ENCODE measurements at places on chromosomes 4 and X.

GRCh38 chrX:101062176-101062575, 10.3 kb upstream of the TRMT2B start:
- no peak for DNase-seq

- no peak for DNase-seq
These were observed 90.2 kb downstream of the ARHGAP10 start for GRCh38 chr4:147822128-147822527.

- DNase-seq = no peak
These were observed 20.6 kb downstream of the SH3D19 start for GRCh38 chr4:151304755-151305154.

- no peak for DNase-seq
These were observed 49.8 kb upstream of the AGA start for GRCh38 chr4:177492022-177492421.

- no peak for DNase-seq
These were observed 126.0 kb downstream of the F11 start for GRCh38 chr4:186392017-186392416.

DNA sequence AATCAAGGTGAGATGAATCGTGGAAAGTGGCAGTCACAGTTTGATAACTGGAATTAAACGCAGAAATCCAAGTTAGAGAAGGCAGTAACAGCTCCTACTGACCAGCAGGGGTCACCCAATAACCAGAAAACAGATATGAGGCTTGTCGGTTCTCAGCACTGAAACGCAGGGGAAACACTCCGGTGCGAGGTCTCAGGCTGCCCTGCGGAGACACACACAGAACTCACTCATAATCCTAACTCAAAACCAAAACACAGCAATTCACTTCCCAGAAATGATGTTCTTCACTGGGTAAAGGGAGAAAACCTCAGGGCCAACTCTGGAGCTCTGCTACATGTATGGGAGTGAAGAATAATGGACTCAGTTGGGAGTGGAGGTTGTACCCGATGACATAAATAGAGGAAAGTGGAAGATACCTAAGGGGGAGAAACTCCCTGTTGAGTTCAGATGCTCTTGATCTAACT, 384.4 kb downstream of the RAPGEF2 start:
- DNase-seq = peak; percentile 4

DNA sequence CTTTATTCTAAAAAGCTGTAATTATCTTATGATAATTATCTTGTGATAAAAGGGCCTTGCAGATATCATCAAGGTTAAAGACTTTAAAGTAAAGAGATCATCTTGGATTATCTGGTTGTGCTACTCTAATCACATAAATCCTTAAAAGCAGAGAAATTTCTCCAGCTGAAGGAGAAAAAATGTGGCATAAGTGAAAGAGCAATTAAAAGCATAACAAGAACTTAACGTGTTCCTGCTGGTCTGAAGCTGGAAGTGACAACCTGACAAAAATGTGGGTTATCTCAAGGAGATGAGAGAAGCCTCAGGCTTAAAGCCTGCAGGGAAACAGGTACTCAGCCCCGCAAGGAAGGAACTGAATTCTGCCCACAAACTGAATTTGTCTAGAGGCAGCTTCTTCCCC, 449.1 kb upstream of the NDST4 start:
- DNase-seq = no peak

GRCh38 chr4:29540439-29541102, 1179.6 kb upstream of the PCDH7 start:
- no peak for DNase-seq

GRCh38 chr4:124636788-124637187, 75.7 kb downstream of the ANKRD50 start:
- DNase-seq = no peak

DNA sequence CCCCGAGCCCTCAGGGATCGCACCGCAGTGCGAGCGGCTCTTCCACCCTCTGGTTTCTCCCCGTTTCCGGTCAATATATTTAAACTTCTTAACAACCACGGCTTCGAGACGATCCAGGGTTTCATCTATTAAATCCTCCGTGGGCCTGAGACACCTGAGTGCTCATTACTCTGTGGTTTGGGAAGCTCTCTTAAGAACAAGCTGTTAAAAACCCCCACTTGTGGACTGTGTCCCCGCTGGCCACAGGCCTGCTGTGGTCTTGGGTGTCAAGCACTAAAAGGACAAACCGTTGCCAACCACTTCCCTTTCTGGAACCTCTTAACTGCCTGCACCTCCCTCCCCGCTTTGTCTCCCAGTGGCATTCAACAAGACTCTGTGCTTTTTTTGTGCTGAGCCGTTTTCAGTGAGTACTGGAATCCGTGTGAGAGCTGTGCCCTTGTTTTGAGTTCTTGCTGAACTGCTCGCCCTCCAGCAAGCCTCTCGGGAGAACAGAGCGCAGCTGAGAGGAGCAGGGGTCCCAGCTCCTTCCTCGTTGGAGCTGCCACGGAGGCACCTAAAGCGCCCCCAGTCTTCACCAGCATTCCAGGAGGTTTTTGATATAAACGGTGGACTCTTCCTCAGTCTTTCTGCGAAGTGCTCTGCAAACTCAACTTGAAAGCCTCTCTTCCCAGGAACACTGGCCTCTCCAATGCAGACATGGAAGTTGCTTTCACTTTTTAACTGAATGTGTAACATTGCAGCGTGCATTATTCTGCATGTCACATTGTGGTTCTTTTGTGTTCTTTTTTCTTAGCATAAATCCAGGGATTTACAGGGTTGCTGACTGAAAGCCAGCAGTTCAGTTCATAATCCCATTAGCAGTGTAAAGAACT, 691 bp upstream of the IGFBP7 start:
- peak; percentile 56 for DNase-seq

DNA sequence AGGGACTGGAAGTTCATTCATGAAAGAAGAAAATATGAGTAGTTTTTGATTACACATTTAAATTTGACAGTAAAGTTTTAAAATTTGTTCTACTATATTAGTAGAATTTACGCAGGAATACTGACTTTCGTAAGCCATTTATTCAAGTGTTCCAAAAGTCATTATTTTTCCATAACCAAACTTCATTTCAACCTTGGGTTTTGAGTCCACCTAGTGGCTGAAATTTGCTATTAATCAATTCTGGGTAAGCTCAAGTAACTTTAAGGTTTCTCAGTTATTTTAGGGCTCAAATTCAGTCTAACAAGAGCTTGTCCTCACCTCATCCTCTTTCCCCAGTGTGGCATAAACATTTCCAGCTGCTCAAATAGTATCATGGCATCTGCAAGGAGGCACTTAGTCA, 175.4 kb downstream of the SH3BGRL start:
- peak; percentile 1 for DNase-seq

DNA sequence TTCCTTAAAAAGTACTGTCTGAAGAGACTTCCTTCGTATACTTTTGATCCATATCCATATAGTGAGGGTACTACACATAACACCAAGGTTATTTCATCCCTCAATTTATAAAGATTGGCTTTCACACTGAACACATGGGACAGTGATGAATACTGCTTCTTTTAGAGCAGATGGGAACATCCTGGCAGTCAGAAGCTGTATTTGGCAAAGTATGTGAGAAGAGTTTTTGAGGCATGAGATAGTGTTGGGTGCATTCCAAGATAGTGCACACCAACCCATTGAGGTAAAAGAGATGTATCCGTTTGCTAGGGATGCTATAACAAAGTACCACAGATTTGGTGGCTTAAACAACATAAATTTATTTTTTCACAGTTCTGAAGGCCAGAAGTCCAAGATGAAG, 141.1 kb downstream of the MOSPD2 start:
- no peak for DNase-seq

DNA sequence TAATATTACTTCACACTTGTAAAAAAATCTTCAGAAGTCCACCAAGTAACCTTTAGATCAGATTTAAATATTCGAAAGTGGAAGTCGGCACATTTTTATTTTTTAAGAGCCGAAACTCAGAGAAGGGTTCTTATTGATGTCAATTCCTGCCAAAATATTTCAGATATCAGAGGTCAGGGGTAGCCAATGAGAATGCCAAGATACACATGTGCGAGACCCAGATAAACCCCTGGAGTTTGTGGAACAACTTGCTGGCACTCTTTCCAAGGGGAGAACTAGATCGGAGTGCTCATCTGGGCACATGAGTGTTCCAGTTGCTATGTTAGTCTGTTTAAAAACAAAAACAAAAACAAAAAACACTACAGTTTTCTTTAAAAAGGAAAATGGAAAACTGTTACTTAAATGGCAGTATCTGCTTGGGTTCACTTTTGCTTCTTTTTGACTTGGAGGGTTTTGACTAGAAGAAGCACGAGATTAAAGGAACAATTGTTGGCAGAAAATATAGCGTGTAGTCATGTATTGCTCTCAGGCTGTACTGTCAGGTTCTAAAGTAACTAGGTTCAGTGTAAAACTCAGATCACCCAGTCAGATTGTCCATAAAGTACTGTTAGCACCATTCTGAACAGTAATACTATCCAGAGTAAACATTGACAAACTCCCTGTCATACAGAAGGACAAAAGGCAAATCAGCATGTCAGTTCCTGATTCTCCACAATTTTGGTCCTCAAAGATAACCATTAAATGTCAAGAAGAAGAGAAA, 188.0 kb upstream of the PACRGL start:
- no peak for DNase-seq

- no peak for DNase-seq
These were observed 100.9 kb downstream of the LCORL start for GRCh38 chr4:17920681-17921080.

DNA sequence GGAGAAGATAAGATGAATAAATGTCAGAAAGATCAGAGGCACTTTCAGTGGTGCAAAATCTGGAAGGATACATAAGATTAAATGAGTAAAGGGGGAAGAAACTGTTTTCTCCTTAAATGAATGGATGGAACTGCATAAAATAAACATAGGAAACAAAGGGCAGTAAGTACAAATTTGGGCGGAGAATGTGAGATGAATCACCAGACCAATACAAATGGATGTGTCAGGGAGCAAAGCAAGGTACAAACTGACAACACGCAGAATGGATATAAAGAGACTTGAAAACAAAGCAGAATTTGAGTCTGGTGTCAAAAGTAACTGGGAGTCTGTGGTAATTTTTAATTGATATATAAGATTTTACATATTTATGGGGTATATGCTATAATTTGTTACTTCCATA, 175.3 kb upstream of the PCDH18 start:
- no peak for DNase-seq

GRCh38 chrX:18877469-18877868, 106.4 kb downstream of the PHKA2 start:
- DNase-seq = no peak

- no peak for DNase-seq
These were observed 4.3 kb downstream of the STIM2 start for GRCh38 chr4:26864899-26865298.

GRCh38 chrX:119488749-119489148, 20.5 kb downstream of the SLC25A5 start:
- peak; percentile 47 for DNase-seq

- no peak for DNase-seq
These were observed 13.9 kb downstream of the RHOH start for GRCh38 chr4:40210776-40211175.

- DNase-seq = no peak
These were observed 328.3 kb upstream of the RPS6KA3 start for GRCh38 chrX:20594985-20595384.

DNA sequence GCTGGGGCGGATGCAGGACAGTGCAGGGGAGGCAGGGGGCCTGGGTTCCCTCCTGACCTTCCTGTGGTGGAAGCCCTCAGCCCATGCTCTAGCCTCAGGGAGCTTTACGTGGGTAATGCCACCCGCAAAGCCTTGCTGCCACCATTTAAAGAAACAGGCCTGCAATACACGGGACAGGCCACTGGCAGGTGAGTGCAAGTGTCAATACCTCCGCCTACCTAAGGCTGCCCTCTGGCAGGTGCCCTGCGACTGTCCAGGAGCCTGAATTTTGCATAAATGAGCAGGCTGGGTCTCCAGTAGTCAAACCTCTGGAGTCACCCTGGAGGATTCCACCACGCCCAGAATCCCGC, 5.9 kb downstream of the CRMP1 start:
- DNase-seq = no peak

GRCh38 chrX:30504309-30504708, 73.3 kb downstream of the TASL start:
- no peak for DNase-seq

DNA sequence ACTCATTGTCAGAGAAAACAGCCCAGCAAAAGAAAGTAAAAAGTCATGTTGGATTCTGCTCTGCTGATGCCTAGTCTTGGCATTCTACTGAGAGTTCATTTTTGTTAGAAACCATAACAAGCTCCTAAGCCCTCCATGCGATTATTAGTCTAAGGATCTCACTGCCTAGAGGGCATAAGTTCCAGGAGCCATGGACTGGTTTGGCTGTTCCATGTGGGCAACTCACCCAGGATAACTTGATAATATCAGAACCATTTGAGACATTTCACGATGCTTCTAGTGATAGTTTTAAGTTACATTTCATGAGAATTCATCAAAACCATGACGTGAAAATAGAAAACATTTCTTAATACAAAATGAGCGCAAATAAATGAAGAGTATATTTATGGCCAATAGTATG, 376.8 kb upstream of the GALNT7 start:
- no peak for DNase-seq

DNA sequence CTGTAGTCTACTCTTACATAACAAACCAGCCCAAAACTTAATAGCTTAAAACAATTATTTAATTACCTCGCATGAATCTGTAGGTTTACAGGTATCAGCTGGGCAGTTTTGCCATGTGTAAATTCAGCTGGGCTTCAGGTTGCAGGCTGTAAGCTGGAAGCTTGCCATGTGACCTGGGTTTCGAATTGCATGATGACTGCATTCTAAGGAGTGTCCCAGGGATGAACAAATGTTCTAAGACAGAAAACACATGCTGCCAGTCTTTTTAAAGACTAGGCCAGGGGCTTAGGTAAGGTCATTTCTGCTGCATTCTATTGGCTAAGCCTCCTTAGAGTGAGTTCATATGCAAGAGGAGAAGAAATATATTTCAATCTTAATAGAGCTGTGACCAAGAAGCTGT, 44.8 kb downstream of the GRIA2 start:
- no peak for DNase-seq

GRCh38 chr4:38856524-38857337, at the start of gene TLR6:
TLR6 (minus strand) TSS chr4:38856817; CDS start chr4:38829473, 27,344 bp downstream.
- no peak for DNase-seq

DNA sequence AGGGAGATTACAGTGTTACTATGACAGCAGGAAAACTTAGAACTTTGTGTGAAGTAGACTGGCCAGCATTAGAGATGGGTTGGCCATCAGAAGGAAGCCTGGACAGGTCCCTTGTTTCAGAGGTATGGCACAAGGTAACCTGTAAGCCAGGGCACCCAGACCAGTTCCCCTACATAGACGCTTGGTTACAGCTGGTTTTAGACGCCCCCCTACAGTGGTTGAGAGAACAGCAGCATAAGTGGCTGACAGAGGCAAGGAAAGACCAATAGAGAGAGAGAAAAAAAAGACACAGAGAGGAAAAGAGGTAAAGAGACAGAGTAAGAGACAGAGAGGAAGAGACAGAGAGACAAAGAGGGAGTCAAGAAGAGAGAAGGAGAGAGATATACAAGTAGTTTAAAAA, 144.5 kb downstream of the GC start:
- DNase-seq = no peak

DNA sequence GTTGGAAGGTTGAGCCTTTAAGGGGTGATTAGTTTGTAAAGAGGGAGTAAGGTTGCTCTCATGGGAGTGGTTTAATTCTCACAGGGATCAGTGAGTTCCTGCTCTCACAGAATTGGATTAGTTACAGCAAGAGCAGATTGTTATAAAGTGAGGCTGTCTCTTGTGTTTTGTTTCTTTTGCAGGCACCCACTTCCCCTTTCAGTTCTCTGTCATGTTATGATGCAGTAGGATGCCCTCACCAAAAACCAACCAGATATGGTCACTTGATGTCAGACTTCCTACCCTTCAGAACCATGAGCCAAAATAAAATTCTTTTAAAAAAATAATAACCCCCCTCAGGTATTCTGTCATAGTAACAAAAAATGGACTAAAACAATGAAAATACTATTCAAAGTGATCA, 19.9 kb upstream of the IGSF1 start:
- DNase-seq = no peak

- DNase-seq = no peak
These were observed 55.6 kb downstream of the HAUS3 start for GRCh38 chr4:2186133-2186864.
